ENCODE measurements at places on chromosomes 16 and 17.
A peak's percentile ranks its signal among the peaks of the same experiment; 100 is the strongest.

GRCh38 chr17:50813583-50813982 lies 21.8 kb upstream of the WFIKKN2 start:
- DNase-seq, result no peak

DNA sequence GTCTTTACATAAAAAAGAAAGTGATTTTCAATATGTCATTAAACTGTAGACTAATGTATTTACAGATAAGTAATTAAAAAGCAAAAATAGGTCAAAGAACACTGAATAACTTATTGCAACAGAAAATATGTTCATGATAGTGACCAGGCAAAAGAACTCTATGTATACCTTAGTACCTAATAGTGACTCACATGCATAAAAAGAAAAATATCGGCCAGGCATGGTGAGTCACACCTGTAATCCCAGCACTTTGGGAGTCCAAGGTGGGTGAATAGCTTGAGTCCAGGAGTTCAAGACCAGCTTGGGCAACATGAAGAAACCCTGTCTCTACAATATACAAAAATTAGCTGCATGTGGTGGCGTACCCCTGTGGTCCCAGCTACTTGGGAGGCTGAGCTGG lies 33.0 kb upstream of the TOM1L1 start:
- no peak for DNase-seq

DNA sequence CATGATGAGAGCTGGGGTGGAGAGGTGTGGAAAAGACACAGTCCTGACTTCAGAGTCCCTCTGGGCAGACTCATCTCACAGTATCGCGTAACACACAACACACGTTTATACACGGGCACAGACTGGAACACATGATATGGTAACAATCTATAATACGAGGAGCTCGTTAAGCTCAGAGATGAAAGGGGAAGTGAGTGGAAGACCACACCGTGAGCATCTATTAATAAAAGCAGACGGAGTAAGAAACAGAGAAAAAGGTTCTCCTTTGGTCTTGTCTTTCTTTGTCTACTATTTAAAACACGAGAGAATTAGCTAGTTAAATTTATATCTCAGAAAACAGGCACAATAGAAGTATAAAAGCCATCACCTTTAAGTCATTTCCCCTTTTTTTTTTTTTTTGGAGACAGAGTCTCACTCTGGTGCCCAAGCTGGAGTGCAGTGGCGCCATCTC lies 13.5 kb downstream of the ANKRD11 start:
- no peak for DNase-seq

DNA sequence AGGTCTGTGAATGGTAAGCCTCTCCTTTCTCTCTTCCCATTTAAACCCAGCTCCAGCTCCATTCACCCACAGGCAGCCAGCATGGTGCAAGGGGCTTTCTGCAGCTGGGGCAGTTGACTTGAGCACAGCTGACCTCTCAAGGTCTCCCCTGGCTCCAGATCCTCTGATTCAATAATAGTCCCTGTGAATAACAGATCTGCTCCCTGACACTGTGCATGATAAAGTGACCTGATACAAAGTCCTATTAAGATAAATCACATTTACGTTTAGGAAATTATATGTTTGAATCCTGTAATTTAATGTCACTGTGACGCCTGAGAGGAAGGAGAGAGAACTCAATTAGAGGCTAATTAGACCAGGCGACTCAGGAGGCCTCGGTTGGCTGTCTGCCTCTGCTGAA lies 540.4 kb upstream of the CDH11 start:
- peak; percentile 3 for DNase-seq

DNA sequence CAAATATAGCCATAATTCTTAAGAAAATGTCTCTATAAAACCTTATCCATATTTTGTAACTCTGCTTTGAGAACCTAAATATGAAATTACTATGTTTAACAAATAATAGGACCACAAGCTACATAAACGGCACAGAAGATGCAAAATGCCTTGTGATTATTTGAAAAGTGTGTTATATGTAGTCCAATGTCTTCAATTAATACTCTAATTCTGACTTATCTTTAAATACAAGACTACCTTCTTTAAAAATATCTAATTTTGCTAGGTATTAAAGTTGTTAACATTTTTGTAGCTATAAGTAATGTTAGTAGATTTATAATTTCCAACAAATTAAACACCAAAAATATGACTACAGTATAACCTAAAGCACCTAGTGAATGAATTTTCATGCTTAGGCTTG lies 17.0 kb downstream of the PSMD12 start:
- no peak for DNase-seq

GRCh38 chr16:23712976-23713375 lies at the start of gene ERN2:
Gene ERN2 (minus strand): TSS chr16:23713222. CDS start chr16:23713187, 35 bp downstream.
- DNase-seq, result no peak

GRCh38 chr16:54286366-54287130 lies at the start of gene IRX3:
Gene IRX3 (minus strand): TSS chr16:54286787. CDS start chr16:54286050, 737 bp downstream.
- DNase-seq, result peak; percentile 79

DNA sequence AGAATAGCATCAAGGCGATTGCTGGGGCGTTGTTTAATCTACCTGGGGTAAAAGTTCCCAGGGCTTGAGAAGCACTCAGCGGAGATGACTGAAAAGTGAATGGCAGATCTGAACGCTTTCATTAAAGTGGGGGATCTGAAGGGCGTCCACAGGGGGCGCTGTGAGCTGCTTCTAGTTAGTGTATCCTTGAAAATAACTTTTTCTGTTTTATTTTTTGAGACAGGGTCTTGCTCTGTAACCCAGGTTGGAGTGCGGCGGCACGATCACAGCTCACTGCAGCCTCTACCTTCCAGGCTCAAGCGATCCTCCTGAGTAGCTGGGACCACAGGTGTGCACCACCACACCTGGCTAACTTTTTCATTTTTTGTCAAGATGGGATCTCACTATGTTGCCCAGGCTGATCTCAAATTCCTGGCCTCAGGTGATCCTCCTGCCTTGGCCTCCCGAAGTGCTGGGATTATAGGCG lies 360.4 kb downstream of the SEC14L1 start:
- DNase-seq, result no peak

GRCh38 chr17:12940699-12941098 lies 77.1 kb downstream of the ELAC2 start:
- no peak for DNase-seq

DNA sequence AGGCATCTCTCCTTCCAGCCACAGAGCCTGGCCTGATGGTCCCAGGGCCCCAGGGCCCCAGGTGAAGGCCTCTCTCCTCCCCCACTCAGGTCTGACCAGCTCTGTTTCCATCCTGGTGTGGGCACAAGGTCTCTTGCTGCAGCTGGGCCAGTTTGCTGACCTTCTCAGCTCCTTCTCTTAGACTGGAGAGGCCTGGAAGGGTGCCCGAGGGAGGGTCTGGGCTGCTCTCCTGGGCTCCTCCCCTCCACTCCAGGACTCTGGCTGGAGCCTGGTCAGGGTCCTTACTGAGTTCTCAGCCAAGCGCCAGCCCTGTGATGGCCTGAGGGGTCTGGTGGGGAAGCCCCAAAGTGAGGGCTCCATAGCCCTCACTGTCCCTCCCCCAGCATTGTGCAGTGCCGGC lies 12.4 kb downstream of the SOCS3 start:
- no peak for DNase-seq

DNA sequence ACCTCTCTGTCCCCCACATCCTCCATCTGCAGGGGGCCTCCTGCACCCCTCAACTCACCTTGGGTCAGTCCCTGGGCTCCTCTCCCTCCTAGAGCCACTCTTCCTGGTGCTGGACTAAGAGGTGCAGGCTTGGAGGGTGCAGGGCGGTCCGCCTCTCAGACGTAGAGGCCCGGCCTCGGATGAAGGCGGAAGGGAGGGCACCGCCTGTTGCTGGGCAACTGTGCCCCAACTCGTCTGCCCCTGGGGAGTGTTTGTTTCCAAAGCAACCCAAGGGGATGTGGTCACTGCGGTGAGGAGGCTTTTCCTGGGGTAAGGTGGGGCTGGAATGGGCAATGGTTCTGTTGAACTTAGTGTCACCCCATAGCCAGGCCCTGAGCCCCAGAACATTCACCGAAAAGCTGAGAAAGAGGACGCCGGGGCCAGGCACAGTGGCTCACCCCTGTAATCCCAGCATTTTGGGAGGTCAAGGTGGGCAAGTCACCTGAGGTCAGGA lies at the start of gene C16orf54:
Gene C16orf54 (minus strand): TSS at position 138 of the 493 bp plus-strand sequence. CDS start 1,039 bp downstream, outside the sequence.
- DNase-seq, result no peak

DNA sequence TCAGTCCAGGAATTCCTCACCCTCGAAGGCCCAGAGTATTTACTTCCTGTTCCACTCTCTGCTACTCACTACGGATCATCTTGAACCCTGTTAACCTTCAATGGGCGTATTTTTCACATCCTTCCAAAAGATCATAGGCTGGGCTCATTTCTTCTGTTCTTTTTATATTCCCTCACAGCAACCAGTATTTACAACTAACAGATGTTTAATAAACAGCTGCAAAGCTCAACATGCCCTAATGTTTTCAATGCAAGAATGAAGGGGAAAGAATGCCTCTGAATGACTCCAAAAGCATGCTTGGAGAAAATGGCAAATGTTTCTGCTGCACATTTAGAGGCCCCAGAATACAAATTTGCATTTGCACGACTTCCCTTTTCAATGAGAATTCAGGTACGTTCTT lies 174.9 kb downstream of the ZFHX3 start:
- DNase-seq, result no peak

DNA sequence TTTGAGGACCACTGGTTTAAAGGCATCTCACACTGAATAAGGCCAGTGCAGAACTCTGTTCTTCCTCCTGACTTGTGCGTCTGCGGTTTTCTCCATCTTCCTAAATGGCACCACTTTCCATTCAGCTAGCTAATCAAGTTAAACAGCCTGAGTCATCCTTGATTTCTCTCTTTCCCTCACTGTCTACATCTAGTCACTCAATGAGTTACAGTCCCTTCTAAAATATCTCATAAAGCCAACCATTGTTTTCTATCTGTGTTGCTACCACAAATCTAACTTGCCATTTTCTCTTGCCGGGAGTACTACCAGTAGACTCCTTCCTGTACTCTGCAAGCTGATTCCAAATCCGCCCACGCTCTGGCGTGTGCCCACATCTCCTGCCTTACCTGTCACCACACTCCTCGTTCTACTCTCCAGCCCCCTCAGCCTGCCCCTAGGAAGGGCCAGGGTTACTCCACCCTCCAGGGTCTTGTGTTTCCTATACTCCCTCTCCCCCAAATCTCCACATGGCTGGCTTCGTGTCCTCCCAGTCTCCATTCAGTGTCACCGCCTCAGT lies 324.5 kb downstream of the SNX29 start:
- DNase-seq, result no peak

DNA sequence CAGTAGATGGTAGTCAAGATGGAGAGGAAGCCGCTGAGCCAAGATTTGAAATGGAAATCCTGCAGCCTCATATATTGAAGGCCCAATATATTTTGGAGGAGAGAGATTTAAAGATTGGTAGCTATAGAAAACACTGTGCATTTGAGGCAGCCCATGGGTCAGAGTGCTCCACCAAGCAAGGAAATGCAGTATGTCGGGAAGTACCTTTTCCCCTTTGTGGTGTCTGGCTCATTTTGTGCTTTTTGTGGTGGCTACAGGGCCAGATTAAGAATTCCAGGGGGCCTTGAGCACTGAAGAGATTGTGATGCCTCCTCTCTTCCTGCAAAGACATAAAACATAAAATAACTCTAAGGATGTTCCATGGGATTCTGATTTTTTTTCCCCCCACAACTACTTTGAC lies 39.6 kb downstream of the CDRT15 start:
- DNase-seq, result no peak

GRCh38 chr17:38713456-38714075 lies 8.5 kb downstream of the MLLT6 start:
- no peak for DNase-seq

- no peak for DNase-seq
Measured at GRCh38 chr16:49419006-49419405, 45.4 kb downstream of the C16orf78 start.

- no peak for DNase-seq
Measured at GRCh38 chr16:49431040-49431439, 57.4 kb downstream of the C16orf78 start.

DNA sequence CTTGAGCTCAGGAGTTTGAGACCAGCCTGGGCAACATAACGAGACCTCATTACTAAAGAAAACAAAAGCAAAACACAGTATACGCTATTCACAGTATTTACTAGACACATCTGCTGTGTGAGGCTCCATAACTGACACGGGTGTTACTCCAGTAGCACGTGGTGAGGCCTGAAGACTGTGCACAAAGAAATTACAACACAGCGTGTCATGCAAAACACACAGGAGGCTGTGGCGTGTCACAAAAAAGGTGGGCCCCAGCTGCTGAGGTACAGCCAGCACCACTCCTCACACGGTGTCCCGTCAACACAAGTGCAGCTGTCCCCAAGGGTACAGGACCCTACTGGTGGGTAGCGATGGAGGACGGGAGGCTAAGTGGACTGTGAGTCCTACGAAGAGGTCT lies 2.7 kb downstream of the CYBC1 start:
- no peak for DNase-seq

DNA sequence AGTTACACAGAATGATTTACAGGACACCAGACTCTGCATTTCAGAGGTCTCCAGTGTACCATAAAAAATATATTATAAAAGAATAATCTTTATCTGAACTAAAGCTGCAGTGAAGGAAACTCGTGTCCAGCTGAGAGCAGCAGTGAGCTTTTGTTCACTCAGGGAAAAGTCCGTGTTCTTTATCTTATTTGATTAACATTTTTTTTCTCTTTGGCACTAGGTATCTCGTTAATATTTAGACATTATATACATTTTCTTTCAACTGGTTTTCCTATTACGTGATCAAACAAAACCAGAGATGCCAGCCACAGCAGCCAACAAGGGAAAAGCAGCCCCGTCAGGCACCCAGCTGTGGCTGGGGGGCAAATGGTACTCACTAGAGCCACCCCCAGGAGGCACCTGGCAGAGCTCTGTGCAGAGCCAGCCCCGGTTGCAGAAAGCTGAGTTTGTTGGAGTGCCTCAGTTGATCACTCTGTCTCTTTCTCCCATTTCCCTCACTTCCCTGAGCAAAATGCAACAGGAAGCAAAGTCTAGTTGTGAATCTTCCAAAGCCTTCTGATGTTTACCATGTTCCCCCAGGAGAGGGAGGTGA lies 1.1 kb upstream of the HS3ST4 start:
- DNase-seq, result no peak
